ENCODE measurements at places on chromosomes 5 and 9.

- no peak for DNase-seq
Observed at GRCh38 chr9:110148891-110149290, 59.1 kb downstream of the C9orf152 start.

DNA sequence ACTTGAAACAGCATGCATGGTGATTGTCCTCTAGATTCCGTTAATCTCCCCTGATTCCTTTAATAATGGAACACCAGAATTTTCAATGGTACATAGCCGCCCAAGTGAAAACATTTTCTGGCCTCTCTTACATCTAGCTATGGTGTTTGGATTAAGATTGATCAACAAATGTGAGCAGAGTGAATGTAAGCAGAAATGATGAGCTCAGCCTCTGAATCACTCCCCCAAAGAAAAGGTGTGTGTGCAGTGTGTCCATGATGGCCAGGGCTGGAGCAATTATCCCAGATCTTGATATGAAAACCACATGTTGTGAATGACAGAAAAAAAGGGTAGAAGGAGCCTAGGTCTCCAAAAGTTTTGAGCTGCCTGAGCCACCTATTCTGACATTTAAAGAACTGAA lies 55.3 kb downstream of the OR2K2 start:
- DNase-seq: no peak

DNA sequence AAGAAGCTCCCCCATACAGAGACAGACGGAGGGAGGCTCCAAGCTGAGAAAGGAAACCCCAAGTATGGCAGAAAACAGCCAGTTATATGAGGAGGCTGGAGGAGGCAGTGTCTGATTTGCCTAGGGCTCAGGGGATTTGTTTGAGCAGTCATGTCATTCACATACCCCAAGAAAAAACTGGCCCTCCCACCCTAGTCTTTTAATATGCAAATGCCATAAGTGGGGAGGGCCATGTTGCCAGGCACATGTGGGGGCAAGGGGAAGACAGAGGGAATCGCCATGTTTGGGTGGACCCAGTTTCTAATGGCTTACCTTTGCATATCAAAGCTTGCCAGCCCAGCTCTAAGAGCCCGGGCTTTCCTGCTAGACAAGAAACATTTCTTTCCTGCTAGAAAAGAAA lies 1163.8 kb downstream of the TAF11L14 start:
- no peak for DNase-seq

- DNase-seq: no peak
Observed at GRCh38 chr5:132059043-132059695, 1.3 kb upstream of the IL3 start.

DNA sequence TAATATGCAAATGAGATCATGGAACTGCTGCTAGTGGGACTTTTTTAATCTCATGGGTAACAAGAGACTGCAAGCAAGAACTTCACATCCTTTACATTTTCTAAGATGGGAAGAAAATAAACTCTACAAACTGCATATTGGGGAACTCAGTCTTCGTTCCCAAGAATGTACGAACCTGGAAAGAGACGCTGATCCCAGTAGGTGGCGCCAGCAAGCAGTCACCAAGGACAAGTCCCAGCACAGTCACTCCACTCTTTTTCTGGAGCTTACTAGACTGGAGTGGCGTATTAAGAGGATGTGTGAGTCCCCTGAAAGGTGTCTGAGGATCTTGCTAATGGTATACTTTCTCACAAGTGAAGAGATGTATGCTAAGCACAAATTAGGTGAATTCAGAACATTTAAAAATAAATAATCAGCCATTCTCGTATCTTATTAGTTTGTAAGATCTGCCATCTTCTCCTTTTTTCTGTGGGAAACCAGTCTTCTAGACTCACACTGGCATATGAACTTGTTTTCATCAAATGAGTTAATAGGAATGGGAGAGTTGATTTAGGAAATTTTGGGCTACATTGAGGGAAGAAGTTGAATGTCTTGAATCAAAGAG lies 16.0 kb upstream of the PUM3 start:
- DNase-seq: no peak

DNA sequence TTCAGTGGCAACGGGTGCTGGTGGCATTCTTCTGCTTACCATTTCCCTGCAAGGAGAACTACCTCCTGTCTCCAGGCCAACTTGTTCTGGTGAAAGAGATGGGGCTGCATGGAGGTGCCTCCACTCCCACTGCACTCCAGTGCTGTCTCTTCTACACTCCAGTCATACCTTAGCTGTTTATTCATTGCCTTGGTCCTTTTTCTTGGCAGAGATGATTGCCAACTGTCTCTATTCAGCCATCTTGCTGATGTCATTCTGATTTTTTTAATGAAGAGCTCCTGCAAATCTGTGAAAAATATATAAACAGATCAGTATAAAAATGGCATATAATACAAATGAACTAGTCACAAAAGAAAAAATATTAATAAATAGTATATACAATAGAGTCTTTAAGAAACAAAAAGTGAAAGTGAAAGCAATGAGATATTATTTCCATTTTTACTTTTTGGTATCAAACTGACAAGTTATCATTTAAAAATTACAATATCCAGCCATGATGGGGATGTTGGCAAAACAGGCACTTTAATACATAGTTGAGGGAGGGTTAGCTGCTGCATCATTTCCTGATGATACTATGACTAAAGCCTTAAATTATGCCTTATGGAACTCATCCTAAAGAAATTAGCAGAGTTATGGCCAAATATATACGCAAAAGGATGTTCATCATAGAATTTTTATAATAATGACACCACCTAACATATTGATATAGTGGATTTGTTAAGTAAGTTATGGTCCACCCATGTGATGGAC lies 109.4 kb downstream of the CARTPT start:
- DNase-seq: no peak

DNA sequence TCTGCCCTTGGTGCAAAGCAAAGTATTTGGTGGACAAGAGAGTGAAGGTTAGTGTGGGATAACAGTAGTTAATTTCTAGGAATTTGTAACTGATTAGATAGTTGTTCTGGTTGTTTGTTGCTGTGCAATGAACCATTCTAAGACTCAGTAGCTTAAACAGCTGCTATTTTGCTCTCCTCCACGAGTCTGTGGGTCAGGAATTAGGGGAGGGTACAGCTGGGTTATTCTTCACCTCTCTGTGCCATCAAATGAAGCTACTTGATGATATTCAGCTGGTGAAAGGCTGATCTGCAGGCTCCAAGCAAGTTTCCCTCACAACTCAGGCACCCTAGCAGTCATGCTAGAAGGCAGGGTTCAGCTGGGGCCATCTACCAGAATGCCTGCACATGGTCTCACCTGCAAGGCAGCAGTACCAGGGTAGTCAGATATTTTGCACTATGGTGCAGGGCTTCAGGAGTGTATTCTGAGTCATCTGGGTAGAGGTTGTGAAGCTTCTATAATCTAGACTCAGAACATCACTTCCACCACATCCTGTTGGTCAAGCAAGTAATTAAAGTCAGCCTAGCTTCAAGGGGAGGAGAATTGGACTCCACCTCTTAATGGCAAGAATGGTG lies 159.5 kb upstream of the SLC28A3 start:
- DNase-seq: no peak

DNA sequence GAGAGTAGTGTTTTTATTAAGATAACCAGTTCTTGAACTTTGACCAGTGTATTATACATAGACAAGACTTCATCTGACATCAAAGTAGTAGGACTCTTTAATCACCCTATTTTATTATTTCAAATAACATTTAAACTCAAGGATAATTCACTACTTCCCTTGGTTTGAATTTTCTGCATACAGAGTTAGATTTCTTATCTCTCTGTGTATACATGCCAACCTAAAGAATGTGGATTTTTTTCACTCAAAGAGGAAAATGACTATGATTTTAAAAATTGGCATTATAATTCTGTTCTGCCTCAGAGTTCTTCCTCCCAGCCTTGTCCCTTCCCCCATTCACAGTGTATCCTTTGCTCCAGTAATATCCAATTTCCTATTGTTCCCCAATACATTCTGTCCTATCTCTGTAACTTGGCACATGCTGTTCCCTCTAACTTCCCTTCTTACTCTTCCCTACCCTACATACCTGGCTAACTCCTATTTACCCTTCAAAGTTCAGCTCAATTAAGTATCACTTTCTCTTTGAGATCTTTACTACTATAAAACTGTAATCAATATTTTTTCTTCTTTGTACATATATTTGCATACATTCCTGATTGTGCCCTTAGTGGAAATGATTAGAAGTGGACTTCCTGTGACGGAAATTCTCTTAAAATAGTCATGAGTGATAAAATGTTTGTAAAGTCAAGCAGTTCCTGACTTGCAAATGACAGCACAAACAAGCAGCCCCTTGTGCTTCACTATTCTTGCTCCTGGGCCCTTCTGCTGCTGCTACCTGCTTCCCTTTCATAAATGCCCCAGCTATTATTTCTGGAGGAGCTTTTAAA lies 38.1 kb upstream of the DENND4C start:
- DNase-seq: no peak

- DNase-seq: no peak
Observed at GRCh38 chr5:55742778-55743177, 4.9 kb downstream of the DDX4 start.

DNA sequence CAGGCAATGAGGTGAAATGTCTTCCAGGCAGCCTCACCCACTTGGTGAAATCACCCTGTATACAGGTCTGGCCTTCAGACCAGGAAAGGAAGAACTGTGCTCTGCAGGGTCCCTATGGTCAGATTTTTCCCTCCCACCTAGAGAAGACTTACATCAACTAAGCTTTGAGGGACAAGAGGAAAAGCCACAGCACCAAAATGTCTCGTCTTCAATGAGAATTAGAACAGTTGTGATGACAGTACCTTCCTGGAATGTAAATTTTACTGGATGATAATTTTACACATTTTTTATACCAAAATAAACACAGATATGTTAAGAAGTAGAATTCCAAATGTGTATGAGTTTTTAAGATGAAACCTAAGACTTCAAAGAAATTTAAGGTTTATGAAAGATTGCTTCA lies 283.9 kb downstream of the SPOCK1 start:
- no peak for DNase-seq

- no peak for DNase-seq
Observed at GRCh38 chr5:1180841-1181271, 20.5 kb upstream of the SLC6A19 start.

DNA sequence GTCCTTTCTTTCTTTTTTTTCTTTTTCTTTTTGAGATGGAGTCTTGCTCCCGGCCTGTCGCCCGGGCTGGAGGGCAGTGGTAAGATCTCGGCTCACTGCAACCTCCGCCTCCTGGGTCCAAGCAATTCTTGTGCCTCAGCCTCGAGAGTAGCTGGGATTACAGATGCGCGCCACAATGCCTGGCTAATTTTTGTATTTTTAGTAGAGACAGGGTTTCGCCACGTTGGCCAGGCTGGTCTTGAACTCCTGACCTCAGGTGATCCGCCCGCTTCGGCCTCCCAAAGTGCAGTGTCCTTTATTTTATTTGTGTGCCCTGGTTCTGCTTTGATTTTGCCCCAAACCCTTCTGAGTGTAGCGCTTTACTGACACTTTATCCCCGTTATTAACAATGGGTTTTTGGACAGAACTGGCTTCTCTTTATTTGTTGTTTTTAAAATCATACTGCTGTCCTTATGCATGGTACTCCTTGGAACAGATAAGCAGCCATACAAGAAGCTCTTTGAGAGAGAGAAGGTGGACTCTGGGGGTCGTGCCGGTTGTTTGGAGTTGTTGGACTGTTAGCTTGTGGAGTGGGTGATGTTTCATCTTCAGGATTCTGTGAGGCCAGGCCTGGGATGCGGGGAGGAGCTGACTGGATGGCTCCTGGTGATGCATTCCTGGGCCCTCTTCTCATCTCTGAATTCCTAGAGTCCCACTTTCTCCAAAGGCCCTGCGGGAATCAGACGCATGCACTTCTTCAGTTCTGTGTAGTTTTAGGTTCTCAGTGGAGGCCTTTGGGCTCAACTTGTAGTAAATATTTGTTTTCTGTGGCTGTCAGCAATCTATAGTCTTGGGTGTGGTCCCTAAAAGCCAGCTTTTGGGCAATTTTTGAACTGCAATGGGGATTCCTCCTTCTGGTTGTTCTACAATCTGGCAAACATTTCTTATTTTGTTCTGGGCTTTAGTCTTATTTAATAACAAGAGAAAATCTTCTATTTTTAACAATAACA lies 47.8 kb downstream of the PTTG1 start:
- DNase-seq: no peak

GRCh38 chr5:77633207-77633675 lies 5.3 kb downstream of the OTP start:
- no peak for DNase-seq

- DNase-seq: no peak
Observed at GRCh38 chr9:101400120-101400519, 1.5 kb downstream of the ZNF189 start.

DNA sequence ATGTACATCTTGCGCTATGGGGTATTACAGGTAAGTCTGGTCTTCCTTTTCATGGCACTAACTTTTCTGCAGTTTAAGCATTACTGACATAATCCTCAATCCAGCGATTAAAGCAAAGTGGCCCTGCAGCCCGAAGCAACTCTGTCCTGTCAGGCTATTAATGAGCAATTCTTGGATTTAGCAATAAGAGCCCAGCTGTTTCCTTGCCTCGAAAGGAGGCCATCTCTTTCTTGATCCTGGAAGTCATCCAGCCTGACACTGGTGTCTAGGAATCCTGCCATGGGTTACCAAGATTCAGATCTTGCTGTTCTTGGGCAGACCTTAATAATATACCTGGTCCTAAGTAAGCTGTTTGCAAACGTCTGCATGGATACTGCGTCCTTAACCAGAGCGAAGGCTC lies 102.0 kb downstream of the RFK start:
- no peak for DNase-seq

DNA sequence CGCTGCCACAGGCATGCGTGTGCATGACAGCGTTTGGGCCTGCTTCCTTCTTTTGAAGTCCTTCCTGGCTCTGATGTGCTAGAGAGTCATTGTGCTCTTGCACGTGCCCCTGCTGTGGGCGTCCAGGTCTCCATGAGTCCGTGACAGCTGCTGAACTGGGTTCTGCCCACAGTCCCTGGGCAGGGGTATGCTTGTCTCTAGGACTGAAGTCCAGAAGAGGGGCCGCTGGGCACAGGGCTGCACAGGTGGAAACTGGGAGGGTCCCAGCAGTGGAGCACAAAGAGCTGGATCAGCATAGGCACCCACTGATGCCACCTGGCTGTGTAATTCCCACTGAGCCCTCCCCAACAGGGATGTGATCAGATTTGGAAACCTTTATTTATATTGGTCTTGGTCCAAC lies 169.4 kb downstream of the IRX2 start:
- DNase-seq: no peak

- no peak for DNase-seq
Observed at GRCh38 chr5:65837139-65837538, 89.2 kb upstream of the ERBIN start.

GRCh38 chr5:75663579-75664284 lies 52.5 kb downstream of the ANKDD1B start:
- DNase-seq: no peak

GRCh38 chr9:113463418-113464285 lies at the start of gene RGS3:
RGS3 (plus strand) TSS chr9:113463727; CDS start chr9:113463803, 76 bp downstream.
- DNase-seq: peak; percentile 68

All from NCI-H1048 (cell line).